ENCODE measurements at places on chromosomes 12 and 14.
A peak's percentile ranks its signal among the peaks of the same experiment; 100 is the strongest.

GRCh38 chr12:26109343-26109881 lies 15.4 kb downstream of the BHLHE41 start:
- DNase-seq = no peak

DNA sequence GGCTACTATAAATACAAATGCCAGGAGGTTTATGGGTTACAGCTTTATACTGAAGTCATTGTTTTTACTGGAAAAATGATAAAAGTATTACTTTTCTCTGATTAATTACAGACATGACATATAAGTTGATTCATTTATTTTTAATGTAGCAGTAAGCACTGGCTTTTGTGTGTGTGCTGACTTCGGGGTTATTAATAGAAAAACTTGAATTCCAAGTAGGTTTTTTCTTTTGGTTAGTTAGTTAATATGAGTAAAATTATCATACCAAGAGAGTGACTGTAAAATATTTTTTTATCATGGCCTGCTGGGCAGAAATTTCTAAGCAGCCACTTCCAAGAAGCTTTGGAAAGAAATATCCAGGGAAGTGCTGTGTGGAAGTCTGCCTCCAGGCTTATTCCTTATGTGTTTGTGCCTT lies 56.4 kb downstream of the IFT81 start:
- no peak for DNase-seq

GRCh38 chr12:99039367-99040120 lies 394.5 kb downstream of the APAF1 start:
- no peak for DNase-seq

- DNase-seq = no peak
These were observed 2.1 kb upstream of the INHBE start for GRCh38 chr12:57452937-57453509.

DNA sequence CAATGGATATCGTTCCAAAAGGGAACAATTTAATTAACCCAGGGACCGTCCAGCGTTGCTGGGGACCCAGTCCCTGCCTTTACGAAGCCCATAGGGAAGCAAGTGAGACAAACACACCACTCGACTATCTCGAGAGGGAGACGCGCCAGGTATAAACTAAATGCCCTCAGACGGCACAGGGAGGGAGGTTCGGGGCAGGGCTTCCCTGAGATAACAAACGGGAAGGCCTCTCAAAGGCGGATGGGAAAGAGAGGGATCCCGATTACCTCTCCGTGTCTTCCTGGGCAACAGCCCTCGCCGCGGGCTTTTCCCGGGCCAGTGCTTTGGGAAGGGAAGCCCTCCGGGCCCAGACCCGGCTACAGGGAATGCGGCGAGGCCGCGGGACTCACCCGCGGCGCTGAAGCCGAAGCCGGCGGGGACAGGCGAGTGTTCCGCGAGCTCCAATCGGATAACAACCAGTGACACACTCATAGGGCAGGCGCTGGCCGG lies 390 bp downstream of the BRAP start:
- DNase-seq = peak; percentile 2
